ENCODE measurements at places on chromosomes 6 and 20.

- no peak for DNase-seq
These were observed 238.8 kb downstream of the SYNE1 start for GRCh38 chr6:152398316-152398715.

GRCh38 chr6:36663504-36664446 is 14.7 kb upstream of the CDKN1A start:
- DNase-seq = no peak

GRCh38 chr6:90263633-90264032 is 33.0 kb downstream of the BACH2 start:
- DNase-seq = no peak

DNA sequence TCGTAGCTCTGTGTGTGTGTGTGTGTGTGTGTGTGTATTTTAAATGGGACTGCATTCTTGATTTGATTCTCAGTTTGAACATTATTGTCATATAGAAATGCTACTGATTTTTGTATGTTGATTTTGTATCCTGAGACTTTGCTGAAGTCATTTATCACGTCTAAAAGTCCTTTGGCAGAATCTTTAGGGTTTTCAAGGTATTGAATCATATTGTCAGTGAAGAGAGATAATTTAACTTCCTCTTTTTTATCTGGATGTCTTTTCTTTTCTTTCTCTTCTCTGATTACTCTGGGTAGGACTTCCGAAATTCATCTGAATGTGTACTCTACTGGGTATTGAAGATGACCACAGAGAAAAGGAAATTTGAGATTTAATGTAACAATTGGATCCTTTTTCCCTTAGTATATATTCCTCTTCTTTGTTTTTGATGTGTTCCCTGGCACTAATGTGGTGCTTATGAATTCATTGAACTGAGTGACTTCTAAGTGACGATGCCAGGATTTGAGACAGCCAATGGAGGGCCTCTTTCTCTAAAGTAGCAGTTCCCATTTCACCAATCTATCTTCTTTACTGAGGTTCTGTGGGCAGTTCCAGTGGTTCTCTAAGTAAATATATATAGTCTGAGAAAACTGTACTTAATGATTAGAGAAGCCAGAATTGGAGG is 47.6 kb downstream of the TNFAIP3 start:
- no peak for DNase-seq

DNA sequence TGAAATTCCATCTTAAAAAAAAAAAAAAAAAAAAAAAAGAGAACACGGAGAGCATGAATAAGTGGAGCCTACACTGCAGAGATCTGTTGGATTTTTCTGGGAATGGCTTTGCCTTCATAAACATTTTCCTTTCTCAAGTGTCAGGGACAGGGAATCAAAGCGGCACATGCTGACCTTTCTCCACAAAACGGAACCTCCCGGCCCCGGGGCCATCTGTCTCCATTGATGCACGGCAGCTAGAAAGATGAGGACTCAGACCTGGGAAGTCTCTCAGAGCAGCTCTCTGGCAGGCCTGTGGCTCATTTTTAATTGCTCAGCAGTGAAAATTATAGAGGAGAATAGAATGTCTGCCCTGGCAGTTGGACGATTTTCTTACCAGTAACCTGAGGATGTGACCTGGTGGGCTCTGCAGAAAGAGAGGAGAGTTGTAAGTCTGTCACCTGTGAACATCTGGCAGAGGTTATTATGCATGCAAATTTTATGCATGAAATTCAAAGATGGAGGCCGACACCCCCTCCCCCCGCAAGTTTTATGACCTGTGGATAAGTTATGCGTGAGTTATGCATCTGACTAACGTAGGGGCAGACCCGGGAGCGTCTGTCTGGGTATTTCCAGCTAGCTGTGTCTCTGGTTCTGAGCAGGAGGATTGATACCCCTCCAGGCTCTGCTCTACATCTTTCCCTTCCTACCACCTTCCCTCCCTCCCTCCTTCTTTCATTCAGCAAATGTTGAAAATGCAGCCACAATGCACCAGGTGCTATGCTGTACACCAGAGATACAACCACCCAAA is 352.5 kb downstream of the CDH26 start:
- DNase-seq = no peak

DNA sequence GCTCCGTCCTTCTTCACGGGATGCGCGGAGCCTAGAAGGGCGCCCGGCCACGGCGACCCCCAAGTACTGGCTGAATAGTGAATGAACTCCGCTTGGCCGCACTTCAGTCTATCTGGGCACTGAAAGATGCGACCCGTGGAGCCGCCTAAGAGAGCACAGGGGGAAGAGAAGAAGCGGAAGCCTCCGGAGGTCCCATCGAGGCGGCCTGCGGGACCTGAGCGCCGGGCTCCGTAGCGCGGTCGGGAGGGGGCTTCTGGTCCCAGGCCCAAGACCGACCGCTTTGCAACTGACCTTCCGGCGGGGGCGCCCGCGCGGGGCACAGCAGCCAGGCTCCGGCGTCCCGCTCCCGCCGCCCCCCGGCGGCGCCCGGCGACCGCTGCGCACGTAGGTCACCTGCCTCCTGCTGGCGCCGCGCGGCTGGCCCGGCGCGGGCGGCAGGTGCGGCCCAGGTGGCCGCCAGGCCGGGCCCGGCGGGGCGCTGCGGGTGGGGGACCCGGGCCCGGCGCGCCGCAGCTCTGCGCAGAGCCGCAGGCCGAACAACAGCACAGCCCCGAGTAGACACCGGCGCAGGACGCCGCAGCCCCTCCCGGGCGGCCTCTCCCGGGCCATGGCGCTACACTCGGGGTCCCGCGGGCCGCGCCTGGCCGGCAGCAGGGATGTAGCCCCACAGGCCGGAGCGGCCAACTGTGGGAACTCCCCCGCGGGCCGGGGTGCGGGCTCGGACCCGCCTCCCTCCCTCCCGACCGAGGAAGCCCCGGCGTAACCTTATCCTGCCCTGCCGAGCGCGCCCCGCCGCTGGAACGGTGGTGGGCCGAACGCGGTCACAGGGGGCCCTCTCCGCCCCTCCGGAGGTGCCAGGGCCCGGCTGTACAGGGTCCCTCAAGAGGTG is at the start of gene METTL24:
Gene METTL24 (minus strand): TSS at position 686 of the 889 bp plus-strand sequence. CDS start 77 bp downstream, at position 609.
- DNase-seq = no peak

Measured in activated CD4-positive, alpha-beta T cell treated with anti-CD3 and anti-CD28 coated beads for 4 hours (primary cell).